Endothelial cell (in vitro differentiated cells): ENCODE measurements at places on chromosomes 7 and 10.

DNA sequence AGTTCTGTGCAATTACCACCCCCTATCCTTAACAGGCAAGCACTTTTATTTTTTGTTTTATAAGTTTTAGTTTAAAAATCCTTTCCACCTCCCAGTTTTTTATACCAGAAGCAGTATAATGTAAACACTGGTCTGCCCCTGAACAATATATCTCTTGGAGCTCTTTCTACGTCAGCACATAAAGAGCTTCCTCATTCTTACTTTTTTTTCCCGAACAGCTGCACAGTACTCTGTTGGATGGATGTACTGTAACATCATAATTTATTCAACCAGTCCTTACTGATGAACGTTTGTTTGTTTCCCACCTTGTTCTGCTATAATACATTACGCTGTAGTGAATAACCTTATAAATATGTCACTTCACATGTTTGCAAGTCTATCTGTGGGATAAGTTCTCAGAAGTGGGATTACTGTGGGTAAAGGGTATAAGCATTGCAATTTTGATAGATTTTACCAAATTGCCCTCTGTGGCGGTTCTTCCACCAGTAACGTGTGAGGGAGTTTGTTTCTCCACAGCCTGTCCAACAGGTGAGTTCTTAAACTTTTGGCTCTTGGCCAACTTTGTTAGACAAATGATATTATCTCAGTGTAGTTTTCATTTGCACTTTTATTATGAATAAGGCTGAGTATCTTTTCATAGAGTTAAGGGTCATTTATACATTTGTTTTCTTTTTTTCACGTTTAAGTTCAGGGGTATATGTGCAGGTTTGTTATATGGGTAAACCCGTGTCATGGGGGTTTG lies 32.8 kb downstream of the ADRA2A start:
- DNase-seq = no peak

- no peak for DNase-seq
Measured at GRCh38 chr10:113735913-113736312, 15.6 kb upstream of the PLEKHS1 start.

- DNase-seq = no peak
Measured at GRCh38 chr10:107631876-107632275, 467.4 kb upstream of the SORCS1 start.

DNA sequence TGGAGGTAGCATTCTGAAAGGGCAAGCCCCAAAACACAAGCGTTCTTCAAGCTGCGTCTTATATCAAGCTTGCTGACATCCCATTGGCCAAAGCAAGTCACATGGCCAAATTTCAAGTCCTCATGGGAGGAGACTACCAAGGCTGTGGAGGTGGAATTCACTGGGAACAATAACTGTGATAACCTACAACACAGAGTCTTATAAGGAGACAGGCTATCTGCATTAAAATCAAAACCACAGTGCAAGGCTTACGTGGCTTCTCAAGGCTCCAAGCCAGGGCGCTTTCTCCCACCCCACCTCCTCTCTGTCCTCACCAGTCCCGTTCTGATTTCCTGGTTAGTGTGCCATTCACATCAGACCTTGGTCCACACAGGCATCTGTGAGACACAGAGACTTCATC lies 39.4 kb downstream of the ADRB1 start:
- DNase-seq = no peak

GRCh38 chr7:44149571-44150465 lies 8.7 kb upstream of the MYL7 start:
- no peak for DNase-seq

- no peak for DNase-seq
Measured at GRCh38 chr7:135341049-135341448, 107.4 kb downstream of the STRA8 start.

- DNase-seq = no peak
Measured at GRCh38 chr7:37703361-37703760, 19.8 kb downstream of the GPR141 start.

GRCh38 chr7:99762680-99763327 lies 21.2 kb downstream of the CYP3A4 start:
- no peak for DNase-seq

- no peak for DNase-seq
Measured at GRCh38 chr10:43952760-43953159, 304.1 kb upstream of the ZNF32 start.

DNA sequence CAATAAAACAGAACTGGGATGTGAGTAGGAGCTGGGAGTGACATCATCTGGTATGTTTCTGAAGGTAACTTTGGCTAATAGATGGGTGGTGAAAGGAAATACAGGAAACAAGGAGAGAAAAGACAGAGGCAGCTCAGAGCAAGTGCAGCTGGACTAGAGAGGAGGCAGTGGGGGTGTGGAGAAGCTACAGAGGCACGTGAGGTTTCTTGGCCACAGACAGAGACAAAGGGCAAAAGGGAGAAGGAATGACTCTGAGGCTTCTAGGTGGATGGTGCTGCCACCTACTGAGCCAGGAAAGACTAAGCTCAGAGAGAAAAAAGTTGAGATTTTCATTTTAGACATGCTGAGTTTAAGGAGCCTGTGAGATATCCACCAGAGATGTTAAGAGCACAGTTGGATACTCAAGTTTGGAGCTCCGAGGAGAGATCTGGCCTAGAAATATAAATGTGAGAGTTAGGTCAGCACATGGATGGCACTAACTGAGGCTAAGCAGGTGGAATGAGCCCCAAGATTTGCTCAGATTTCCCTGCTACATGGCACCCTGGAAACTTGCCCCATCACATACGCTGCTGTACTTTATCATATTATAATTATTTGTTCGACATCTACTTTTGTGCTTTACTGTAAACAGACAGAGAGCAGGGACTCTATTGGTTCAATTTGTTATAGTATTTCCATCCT lies 293.0 kb upstream of the IMMP2L start:
- peak; percentile 21 for DNase-seq

DNA sequence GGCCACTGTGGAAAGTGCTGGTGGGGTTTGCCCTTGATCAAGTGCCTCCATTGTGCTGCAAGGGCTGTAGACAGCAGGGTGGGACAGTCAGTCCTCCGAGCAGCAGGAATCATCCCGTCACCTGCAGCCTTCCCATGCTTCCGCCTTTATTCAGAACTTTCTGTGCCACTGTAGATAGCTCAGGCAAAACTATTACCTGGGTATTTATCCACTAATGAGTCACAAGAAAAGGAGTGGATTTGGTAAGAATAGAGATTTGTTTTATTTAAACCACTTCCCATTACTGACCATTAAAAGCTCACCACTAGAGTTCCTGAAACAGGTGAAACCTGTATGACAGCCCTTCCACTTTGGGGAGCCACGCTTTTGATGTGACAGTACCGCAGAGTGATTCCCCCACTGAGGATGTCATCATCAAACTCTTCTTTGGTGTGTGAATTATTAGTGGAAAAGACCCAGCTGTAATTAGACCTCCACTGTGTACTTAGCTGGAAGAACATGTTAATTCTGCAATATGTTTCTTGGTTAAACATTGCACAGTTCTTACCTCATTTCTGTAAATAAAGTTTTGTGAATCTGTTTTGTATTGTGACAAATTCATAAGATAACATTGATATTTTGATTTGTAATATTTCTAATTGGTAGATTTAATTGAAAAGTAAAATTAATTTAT lies 208.8 kb downstream of the MLLT10 start:
- no peak for DNase-seq

GRCh38 chr7:26398427-26398755 lies 106.7 kb downstream of the SNX10 start:
- DNase-seq = no peak

DNA sequence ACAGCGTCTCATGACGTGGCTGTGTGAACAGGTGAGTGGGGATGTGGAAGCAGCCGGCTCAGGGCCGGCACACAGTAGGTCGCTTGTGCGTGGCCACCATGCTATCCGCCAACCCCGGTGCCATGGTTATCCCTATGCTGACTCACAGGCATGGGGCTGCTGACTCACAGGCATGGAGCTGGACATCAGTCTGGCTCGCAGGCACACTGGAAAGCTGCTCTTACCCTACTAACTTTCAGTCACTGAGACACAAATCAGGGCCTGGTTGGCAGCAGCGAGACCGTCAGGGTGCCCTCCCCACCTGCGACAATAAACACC lies 341.9 kb downstream of the PTPRN2 start:
- DNase-seq = no peak

DNA sequence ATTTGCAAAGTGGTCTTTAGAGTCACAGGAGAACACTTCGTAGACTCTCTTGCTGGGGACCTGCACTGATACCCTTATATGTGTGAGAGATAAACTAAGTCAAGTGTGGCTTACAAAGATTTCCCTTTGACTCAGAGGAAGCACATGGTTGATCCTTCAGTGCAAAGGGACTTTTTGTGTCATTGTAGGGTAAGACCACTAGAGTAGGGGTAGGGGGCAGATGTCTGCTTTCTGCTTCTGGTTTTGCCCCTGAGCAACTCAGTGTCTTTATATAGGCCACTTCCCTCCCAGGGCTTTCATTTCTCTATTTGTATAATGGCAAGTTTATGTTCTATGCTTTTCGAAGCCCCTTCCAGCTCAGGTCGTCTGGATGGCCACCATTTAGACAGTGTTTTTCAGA lies 281.7 kb downstream of the SORCS3 start:
- no peak for DNase-seq

DNA sequence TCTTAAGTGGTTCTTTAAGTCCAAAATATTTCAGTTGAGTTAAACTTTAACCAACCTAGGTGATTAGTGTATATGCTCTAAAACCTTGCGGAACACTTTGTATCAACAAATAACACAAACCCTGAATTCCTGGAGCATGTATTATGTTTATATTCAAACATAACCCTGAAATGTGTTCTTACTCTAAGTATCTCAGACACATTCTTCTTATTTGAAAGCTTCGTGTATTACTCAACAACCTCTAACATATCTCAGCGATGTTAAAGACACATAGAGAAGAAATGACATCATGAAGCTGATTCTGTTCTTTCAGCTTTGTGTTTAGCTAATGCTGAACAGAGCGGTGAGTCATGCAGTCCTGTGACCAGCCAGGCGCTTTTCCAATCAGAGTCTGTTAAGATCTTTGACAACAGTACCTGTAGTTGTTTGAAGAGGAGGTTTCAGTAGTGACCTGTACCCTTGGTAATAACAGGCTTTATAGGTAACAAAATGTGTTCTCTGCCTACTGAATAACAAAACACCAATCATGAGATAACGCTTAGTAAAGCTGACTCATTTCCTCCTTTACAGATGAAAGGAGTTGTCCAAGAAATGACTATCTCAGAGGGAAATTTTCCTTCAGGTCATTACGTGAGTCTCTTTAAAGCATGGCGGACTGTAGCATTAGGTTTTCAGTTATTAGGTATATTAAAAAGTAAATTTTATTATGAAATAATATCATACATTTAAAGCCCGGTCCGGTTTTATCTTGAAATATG lies 67.3 kb upstream of the KLF6 start:
- no peak for DNase-seq

GRCh38 chr7:100157334-100158228 lies 942 bp downstream of the TRAPPC14 start:
- DNase-seq = peak; percentile 39

DNA sequence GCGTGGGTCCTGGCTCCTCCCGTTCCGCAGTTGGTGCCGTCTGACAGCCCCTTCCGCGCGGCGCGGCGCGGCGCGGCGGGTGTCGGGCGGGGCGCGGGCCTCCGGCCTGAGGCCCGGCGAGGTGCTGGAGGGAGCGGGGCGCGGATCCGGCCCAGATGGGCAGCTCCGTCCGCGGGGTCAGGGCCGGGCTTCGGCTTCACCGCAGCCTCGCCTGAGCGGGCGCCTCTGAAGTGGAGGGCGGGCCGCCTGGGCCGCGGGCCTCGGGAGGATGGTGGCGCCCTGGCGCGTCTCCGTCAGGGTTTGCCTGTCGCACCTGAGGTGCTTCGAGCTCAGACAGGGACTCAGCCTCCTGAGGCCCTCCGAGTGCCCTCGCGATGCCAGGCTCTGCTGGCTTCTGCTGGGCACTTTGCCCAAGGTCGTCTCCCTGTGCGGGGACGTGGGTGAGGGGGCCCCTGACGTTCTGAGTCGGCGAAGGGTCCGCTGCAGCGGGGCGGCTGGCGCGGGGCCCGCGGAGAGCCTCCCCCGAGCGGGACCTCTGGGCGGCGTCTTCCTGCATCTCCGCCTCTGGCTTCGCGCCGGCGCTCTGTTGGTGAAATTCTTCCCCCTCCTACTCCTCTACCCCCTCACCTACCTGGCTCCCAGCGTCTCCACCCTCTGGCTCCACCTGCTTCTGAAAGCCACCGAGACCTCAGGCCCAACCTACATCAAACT lies 473 bp downstream of the ADCK2 start:
- peak; percentile 44 for DNase-seq

DNA sequence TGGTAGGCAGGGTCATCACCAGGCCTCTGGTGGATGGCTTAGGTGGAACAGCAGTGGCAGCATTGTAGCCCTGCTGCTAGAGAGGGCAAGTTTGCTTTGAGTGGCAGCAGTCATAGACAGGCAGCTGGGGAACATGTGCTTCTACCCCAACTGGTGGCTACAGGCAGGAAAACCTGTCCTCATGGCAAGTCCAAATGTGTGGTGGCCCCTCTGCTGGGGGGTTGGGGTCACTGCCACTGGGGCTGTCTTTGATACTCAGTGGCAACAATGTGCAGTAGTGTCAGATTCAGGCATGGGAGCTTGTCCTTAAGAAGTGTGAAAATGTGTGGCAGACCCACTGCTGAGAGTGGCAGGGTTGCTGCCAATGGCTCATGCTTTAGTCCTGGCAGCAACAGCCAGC lies 186.2 kb upstream of the NPSR1 start:
- DNase-seq = no peak

- no peak for DNase-seq
Measured at GRCh38 chr7:48351900-48352299, 180.6 kb downstream of the ABCA13 start.

GRCh38 chr10:17418249-17418648 lies 36.1 kb downstream of the ST8SIA6 start:
- DNase-seq = no peak

- no peak for DNase-seq
Measured at GRCh38 chr7:18175801-18176450, 148.3 kb upstream of the PRPS1L1 start.

- no peak for DNase-seq
Measured at GRCh38 chr10:23479798-23480473, 41.1 kb downstream of the OTUD1 start.

DNA sequence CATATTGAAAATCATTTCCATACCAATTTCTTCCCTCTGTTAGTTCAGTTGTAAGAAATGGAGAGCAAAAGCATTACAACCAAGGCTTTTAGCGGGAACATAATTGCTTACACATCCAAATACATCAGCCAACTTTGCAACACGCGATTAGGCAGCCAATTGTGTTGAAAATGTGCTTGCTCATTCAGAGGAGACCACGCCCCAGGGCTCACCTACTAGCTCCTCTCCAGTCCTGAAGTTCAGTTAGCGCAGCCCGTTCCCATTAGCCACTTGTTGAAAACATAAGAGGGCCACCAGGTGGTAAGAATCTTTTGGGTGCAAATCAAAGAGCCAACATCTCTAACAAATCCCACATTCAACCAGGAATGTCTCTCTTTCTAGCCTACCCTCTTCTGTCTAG lies 213.2 kb upstream of the MDFIC start:
- no peak for DNase-seq

DNA sequence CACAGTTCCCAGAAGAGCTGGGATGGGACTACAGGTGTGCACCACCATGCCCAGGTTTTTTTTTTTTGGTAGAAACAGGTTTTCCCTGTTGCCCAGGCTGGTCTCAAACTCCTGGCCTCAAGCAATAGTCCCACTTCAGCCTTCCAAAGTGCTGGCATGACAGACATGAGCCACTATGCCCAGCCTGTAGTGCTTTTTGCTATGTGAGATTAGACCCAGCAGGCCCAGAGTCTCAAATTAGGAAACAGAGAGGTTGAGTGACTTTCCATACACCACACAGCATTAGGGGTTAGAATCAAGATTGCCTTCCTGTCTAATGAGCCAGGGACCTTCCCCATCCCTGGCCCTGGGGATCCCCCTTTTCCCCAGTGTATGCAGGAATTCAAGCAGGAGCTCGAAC lies 90.8 kb upstream of the KCTD7 start:
- DNase-seq = no peak
